ENCODE measurements at places on chromosomes 2 and 18. TPM values are rescaled to one million over a fixed set of nuclear protein-coding genes. Genes with fewer than 3 reads are reported as not detected.

- no peak for DNase-seq
- H3K27me3 ChIP-seq: no peaks in the 10 kb centered on the region
- H3K36me3 ChIP-seq: no peaks in the 10 kb centered on the region
- H3K4me1 ChIP-seq: peaks cover 3% of the 10 kb centered on the region
- H3K4me3 ChIP-seq: no peak overlapping the region
Observed at GRCh38 chr2:1814616-1815015, 70.3 kb upstream of the PXDN start.

DNA sequence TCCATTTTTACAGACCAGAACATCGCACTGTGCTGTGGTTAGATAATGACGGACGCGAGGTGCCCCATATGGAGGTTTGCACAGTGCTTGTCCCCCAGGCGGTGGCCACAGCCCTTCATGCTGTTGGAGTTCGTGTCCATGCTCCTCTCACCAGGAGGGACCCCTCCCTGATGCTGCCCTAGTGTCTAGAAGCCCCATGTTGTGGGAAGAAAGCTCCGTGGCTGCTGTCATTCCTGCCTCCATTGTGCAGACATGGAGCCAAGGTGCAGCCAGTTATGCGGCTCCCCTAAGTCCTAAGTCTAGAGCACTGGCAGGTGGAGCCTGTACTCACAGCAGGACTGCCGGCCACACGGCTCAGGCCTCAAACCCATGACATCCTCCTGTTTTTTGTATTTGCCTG, 464.9 kb downstream of the EIPR1 start:
- H3K27ac ChIP-seq: no peak overlapping the region
- H3K36me3 ChIP-seq: no peaks in the 10 kb centered on the region
- H3K4me3 ChIP-seq: no peak overlapping the region
- H3K27me3 ChIP-seq: peaks cover 6% of the 10 kb centered on the region

- H3K4me3 ChIP-seq: no peak overlapping the region
- no peak for DNase-seq
- no peaks in the 10 kb centered on the region for H3K36me3 ChIP-seq
Observed at GRCh38 chr2:110097506-110098220, 18.0 kb downstream of the MALL start.

GRCh38 chr2:17184512-17184911, 333.7 kb downstream of the RAD51AP2 start:
- no peak overlapping the region for H3K4me3 ChIP-seq
- no peak for DNase-seq
- H3K4me1 ChIP-seq: no peaks in the 10 kb centered on the region
- H3K36me3 ChIP-seq: no peaks in the 10 kb centered on the region
- no peak overlapping the region for H3K27ac ChIP-seq
- no peaks in the 10 kb centered on the region for H3K27me3 ChIP-seq

DNA sequence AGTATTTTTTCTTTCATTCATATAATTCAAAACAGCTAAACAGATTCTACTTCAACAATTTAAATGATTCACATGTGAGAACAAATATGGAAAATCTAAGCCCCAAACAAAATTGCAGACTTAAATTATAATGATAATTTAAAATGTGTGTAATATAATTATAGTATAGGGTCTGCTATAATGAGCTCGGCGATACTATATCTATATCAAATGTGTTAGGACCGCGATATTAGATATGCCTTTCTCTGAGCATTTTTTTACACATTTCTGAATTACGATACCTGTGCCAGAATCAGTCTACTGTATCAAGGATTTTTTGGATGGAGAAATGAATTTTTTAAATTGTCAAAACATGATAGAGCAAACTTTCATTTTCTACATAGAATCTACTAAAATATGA, 808.8 kb upstream of the POU3F3 start:
- H3K27me3 ChIP-seq: no peaks in the 10 kb centered on the region
- H3K27ac ChIP-seq: no peak overlapping the region
- no peak for DNase-seq
- H3K4me3 ChIP-seq: no peak overlapping the region

DNA sequence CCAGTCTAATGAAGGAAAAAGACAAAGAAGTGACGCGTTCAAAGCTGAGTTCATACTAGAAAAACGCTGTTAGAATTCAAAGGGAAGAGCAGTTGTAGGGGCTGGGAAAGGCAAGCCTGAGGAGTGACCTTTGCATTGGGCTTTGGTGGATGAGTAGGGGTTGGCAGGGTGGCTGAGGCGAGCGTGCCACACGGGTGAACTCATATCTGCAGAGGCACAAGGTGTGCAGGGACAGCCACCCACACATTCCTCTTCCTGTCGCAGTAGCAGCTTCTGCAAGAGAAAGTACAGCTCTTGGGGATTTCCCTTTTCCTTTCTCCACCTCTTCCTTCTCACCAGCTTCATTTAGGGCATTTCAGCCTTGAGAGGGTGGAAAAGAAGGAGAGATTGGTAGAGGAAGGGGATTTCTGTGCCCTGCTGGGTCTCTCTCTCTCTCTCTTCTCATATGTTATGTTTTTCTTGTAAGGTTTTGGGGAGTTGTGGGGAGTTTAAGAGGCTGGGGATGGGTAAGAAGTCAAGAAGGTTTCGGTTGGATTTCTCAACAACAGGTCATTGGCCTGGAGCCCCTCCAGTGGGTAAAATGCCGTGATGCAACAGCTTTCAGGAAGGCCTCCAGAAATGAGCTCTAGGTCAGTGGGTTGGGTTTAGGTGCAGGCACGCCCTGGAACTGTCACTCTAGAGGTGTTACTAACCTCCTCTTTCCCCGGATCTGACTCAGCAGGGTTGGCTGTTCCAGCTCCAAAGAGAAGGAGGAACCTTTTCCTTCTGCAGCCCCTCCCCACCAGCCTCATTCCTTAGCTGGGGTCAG, 40.1 kb downstream of the ODC1 start:
- peak overlapping the region; percentile 57 for H3K4me3 ChIP-seq
- H3K36me3 ChIP-seq: peaks cover 54% of the 10 kb centered on the region
- H3K27me3 ChIP-seq: no peaks in the 10 kb centered on the region

- H3K27me3 ChIP-seq: no peaks in the 10 kb centered on the region
- peak overlapping the region; percentile 11 for H3K27ac ChIP-seq
- no peak overlapping the region for H3K4me3 ChIP-seq
- DNase-seq: peak; percentile 53
Observed at GRCh38 chr2:54524226-54524991, 68.3 kb downstream of the SPTBN1 start.

GRCh38 chr2:220533485-220533884, 906.1 kb downstream of the SLC4A3 start:
- no peak overlapping the region for H3K4me3 ChIP-seq
- H3K27me3 ChIP-seq: no peaks in the 10 kb centered on the region
- DNase-seq: peak; percentile 11

DNA sequence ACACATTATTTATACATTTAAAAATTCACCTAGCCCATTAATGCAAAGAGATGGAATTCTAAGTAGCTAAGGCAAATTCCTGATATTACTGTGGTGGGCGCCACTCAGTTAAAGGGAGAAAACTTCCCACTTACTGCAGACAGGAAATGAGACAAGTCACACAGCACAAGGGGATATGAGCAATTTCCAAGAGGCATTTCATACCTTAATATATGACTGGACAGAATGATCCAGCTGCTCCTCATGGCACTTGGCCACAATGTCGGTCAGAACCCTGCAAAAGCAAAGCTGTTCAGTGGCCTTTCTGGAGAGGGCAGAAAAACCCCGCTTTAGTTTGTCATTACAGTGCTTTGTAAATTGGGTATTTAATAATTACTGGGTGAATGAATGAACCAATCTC, 121.4 kb upstream of the CCDC195 start:
- no peak overlapping the region for H3K4me3 ChIP-seq
- H3K27me3 ChIP-seq: no peaks in the 10 kb centered on the region
- no peaks in the 10 kb centered on the region for H3K4me1 ChIP-seq

ABCG8 gene
- total RNA-seq: not detected

CBLN2 gene
- not detected for total RNA-seq

DOCK10 gene
- total RNA-seq: 191 TPM

CXCR4 gene
- 97.0 TPM for total RNA-seq
